ENCODE measurements at places on chromosomes 16 and 17.

DNA sequence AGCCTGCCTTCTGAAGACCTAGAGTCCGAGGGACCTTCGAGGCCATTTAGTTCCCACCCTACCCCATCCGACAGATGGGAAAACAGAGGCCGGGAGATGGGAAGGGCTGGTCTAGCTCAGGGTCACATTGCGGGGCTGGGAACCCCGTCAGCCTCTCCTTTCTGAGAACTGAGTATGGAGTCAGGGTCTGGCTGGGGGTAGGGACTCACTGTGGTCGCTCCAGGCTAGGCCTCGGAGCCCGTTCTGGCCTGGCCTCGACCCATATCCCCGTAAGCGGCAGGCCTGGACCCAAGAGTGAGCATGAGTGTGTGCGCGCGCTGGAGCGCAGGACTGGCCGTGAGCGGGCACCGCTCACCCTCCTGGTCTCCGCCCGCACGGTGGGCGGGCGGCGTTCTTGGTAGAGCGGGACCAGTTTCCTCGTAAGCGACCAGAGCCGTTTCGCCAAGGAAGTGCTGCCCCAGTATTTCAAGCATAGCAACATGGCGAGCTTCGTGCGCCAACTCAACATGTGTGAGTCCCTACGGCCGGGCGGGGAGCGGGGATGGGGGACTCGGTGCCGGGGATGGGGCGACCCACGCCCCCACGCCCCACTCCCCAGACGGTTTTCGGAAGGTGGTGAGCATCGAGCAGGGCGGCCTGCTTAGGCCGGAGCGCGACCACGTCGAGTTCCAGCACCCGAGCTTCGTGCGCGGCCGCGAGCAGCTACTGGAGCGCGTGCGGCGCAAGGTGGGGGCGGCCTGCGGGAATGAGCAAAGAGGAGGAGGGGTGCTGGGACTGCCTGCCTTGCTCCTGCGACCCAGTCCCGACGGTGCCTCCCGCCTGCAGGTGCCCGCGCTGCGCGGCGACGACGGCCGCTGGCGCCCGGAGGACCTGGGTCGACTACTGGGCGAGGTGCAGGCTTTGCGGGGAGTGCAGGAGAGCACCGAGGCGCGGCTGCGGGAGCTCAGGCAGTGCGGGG lies 855 bp downstream of the HSF4 start:
- DNase-seq: no peak

DNA sequence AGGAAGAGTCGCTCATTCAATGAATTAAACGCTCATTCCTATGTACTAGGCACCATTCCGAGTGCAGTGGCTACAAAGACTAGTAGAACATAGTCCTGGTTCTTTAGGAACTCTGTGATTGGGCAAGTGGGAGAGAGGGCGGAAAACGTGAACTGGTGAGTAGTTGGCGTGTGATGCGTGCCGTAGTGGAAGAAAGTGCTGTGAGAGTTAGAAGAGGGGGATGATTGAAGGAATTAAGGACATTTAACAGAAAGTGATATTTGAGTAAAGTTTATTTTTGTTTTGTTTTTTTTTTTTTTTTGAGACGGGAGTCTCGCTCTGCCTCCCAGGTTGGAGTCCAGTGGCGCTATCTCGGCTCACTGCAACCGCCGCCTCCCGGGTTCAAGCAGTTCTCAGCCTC lies 7.9 kb upstream of the SLFN14 start:
- no peak for DNase-seq

DNA sequence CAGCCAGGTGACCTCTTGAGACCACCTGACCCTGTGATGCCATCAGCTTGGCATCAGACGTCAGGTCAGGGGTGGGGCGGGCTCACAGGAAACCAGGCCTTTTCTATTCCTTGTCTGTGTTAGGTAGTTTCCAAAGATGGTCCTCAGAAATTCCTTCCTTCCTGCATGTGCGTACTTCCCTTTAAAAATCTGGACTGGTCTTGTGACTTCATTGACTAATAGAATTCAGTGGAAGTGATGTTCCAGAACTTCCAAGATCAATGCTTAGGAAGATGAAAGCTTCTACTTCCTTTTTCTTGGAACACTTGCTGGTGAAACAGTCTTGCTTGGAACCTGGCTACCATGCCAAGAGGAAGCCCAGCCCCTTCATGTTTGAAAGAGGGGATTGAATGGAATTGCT lies 10.0 kb upstream of the N4BP1 start:
- no peak for DNase-seq

- no peak for DNase-seq
Measured at GRCh38 chr17:41334385-41335305, 16.0 kb downstream of the KRT33A start.

DNA sequence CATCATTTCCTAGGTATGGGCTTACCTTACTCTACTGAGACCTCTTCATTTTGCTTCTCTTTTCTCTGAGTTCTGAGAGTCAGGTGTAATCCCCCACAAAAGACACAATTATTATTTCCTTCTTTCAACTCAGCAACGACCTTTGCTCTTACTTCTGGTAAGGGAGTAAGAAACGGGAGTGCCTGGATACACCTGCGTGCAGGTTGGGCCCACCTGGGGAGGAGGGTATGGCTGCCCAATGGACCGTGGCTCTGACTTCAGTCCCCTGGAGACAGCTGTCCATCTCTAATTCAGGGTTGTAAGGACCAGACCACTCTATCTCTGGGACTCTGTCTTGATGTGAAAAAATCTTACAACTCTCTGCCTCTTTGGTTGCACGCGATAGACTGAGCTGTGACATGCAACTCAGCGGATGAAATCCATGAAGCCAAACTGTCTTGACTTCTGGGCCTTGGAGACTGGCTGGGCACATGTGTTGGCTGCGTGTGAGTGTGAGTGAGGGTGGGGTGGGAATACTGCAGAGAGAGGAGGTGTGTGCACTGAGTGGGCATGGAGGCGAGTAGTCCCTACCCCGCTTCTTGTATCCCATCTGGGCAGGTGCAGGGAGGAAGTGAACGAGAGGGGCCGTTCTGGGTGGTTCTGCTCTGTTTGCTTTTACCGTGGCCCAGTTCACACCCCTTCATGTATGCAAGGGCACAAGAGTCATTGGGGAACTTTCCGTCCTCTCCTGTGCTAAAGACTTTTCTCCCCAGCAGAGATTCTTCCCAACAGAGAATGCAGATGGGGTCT lies 1.2 kb downstream of the TMEM238L start:
- no peak for DNase-seq

DNA sequence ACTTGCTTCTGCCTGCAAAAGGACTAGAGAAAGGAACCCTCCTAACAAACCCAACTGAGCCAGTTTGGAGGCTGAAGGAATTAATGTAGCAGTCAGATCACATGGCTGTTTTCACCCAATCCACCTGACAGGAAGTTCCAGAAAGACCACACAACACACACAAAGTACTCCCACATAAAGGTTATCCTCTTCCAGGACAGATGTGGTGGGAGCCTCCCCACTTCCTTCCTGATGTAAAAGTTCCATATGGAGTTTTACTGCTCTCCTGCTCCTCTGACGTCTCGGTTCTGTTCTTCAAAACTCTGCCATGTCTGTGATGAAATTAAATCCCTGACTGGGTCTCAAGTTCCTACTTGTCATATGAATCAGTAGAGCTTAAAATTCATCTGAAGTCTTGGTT lies 497.0 kb upstream of the HSBP1 start:
- DNase-seq: no peak

DNA sequence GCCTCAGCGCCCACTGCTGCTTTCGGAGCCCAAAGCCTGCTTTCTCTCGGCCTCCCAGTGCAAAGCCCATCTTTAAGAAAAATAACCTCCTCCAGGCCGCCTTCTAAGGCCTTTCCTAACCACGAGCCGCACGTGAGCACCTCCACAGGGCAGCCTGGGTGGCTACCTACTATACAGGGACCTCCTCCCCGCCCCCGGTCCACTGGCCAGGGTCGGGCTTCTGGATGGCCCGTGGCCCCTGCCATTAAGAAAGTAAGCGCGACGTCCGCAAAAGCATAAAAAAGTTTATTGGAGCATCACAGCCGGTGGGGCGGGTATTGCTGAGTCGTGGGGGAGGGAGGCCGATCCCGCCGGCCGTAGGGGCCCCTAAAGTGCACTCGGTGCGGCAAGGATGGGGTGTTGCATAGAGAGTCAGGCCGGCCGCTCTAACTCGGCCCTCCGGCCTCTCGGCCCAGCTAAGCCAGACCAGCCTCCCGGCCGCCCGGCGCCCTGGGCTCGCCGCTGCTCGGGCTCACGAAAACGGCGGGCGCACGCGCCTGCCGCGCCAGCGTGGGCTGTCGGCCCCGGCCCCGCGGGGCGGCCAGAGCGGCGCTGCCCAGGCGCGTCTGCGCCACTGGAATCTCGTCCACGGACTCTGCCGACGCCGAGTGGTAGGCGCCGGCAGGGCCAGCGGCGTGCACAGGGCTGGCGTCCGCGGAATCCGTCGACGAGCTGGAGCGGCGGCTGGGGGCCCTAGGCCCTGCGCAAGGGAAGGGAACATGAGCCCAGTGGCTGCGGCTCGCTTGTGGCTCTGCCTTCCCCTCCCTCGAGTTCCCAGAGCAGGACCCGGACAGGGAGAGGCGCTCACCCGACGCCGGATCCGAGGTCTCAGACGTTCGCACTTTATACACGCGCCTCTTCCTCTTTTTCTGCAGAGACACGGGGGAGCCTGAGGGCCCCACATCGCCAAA lies 1.1 kb upstream of the TPPP3 start:
- no peak for DNase-seq

Measured in effector memory CD8-positive, alpha-beta T cell (primary cell).